ENCODE measurements at places on chromosomes 5 and 9.
A peak's percentile ranks its signal among the peaks of the same experiment; 100 is the strongest.

DNA sequence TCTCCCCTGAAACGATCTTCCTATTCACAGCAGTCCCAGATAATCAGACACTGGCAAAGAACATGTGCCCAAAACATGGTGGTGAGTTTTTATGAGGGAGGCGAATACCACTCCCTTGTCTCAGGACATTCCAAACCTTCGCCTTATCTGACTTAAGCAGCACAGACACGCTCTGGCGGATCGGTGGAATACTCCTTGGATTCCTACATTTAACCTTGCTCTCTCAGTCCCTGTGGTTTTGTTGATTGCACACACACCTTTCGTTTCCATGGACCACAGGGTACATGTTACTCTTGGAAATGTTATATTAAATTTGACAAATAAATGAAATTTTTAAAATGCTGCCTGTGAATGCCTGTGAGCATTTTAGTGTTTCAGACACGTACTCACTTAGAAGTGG is 87.8 kb upstream of the CPEB4 start:
- no peak for DNase-seq

GRCh38 chr5:11222169-11222568 is 461.1 kb upstream of the DAP start:
- no peak for DNase-seq

DNA sequence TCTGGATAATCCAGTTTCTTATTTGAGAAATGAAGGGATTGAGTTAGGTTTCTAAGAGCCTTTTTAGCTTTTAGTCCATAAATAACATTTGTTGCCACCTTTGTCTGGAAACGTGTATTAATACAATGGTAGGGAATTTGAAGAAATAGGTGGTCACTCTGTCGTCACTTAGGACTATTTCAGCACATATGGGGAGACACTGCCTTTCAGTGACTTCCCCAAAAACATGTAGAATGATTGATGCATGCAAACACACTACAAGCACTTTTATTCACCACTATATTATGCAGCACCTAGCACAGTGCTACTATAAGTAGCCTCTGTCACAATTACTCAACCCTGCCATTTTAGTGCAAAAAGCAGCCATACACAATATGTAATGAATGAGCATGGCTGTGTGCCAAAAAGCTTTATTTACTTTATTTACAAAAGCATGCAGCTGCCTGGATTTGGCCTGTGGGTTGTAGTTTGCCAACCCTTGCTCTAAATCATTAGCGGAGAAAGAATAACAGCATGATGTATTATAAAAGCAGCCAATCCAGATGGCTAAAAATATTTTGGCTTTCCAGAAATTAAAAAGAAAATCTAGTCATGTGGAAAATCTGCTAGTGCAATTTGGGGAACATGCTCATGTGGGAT is 154.2 kb upstream of the HMHB1 start:
- DNase-seq = peak; percentile 68

DNA sequence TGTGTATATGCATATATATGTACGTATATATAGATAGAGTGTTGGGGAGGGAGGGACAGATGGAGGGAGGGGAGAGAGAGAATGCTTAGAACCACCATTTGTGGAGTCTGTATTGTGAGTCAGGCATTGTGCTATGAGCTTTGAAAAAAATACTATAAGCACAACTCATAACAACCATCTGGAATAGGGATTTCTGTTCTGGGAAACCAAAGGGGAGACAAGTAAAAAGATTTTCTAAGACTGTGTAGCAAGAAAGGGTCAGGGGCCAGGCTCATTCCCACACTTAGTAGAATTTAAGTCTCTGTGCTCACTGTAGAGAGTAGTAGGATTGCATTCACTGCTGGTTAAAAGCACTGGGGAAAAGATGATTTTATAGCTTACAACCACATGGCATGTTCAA is 202.3 kb upstream of the SGCD start:
- no peak for DNase-seq

DNA sequence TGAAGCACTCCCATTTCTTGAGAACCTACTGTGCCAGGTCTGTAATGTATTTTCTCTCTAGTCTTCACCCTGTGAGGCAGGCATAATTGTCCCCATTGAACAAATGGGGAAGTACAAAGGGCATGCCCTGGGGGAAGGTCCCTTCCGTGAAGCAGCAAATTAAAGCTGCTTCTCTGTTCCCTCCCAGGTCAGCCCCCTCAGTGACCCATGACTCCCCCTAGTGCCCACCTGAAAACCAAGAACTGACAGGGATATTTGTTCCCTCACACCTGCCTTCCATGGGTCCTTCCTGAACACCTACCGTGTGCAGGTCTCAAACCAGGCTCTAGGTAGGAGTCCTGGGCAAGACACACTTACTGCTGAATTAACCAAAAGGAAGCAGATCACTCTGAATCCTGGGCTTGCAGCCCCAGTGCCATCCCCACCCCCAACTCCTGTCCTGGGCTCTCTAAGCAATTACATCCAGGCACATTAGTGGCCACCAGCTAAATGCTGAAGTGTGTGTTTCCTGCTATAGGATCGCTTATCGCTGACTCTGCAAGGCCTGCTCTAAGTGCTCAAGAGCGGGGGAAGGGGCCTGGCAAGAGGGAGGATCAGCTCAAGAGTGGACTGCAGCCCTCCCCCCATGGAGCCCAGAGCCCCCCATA is 254.8 kb downstream of the CDK5RAP2 start:
- no peak for DNase-seq

Data from NCI-H187 treated with DMSO at 0.1 percent for 48 hours (cell line).